ENCODE measurements at places on chromosomes 1 and 21. TPM values are rescaled to one million over a fixed set of nuclear protein-coding genes. Genes with fewer than 3 reads are reported as not detected.

Gene GJB3
- not detected for polyA plus RNA-seq

Gene GBP6
- not detected for polyA plus RNA-seq

Gene IQGAP3
- 12.5 TPM for polyA plus RNA-seq

Gene TMPRSS15
- polyA plus RNA-seq: not detected

Gene KIAA0319L
- polyA plus RNA-seq: 33.9 TPM

Gene SPRR4
- polyA plus RNA-seq: not detected

Gene GPATCH4
- 26.6 TPM for polyA plus RNA-seq

Gene TRAPPC10
- polyA plus RNA-seq: 17.8 TPM

Gene CAMSAP2
- 8.3 TPM for polyA plus RNA-seq

Gene AVPR1B
- polyA plus RNA-seq: not detected

Gene KANK4
- polyA plus RNA-seq: not detected

Gene TDRD10
- not detected for polyA plus RNA-seq

Gene PBX1
- 12.3 TPM for polyA plus RNA-seq

Gene ALX3
- polyA plus RNA-seq: not detected

Gene KRTAP13-2
- polyA plus RNA-seq: not detected

Gene LDLRAD1
- not detected for polyA plus RNA-seq

Gene OR2T10
- polyA plus RNA-seq: not detected

Gene SPRR2E
- not detected for polyA plus RNA-seq

Gene FMO2
- 0.05 TPM for polyA plus RNA-seq

Gene PCSK9
- 0.17 TPM for polyA plus RNA-seq

All from IMR-90 (cell line).